Stimulated activated CD4-positive, alpha-beta T cell treated with anti-CD3 and anti-CD28 coated beads, TNF-alpha, amount 100 ng/mL, for 48 hours (primary cell): ENCODE measurements at places on chromosomes 5 and 9.

DNA sequence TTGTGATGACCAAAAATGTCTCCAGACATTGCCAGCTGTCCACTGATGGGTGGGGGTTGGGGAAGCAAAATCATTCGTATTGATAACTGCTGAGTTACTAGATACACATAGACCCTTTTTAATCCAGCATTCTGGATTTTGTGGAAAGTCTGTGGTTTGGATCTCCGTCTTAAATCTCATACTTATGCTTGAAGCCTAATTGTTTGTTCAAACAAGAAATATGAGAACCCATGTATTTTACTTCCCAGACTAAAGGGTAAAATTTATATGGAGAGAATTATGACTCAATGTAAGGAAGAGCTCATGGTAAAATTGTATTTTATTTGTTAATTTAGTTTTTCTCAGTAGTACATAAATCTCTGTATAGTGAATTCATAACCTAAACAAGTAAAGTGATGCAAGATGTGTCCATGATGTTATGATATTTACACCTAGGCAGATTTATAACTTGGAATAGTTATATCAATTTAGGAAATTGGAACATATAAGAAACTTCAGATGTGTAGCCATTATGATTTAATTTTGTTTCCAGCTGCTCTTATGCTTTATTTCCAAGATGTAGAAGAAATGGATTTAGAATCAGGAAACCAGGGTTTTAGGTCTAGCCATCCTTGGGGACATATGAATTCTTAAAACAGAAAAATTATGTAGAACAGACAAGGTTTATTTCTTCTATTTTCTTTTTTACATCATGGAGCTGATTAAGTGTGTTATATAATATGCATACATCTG lies 4.5 kb upstream of the OGN start:
- no peak for DNase-seq

- DNase-seq = no peak
These were observed 10.8 kb downstream of the TCF7 start for GRCh38 chr5:134125039-134126015.

DNA sequence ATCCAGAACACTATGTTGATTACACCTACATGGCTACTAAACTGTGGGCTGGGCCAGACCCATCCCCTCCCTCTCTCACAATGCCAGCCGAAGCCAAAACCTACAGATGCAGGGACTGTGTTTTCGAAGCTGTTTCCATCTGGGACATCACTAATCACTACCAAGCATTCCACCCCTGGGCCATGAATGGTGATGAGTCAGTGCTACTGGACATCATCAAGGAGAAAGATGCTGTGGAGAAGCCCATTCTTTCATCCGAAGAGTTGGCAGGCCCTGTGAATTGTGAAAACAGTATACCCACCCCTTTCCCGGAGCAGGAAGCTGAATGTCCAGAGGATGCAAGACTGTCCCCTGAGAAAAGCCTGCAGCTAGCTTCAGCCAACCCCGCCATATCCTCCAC lies 65.0 kb downstream of the ZNF462 start:
- DNase-seq = no peak

GRCh38 chr5:168364750-168365550 lies 73.5 kb downstream of the WWC1 start:
- DNase-seq = no peak

DNA sequence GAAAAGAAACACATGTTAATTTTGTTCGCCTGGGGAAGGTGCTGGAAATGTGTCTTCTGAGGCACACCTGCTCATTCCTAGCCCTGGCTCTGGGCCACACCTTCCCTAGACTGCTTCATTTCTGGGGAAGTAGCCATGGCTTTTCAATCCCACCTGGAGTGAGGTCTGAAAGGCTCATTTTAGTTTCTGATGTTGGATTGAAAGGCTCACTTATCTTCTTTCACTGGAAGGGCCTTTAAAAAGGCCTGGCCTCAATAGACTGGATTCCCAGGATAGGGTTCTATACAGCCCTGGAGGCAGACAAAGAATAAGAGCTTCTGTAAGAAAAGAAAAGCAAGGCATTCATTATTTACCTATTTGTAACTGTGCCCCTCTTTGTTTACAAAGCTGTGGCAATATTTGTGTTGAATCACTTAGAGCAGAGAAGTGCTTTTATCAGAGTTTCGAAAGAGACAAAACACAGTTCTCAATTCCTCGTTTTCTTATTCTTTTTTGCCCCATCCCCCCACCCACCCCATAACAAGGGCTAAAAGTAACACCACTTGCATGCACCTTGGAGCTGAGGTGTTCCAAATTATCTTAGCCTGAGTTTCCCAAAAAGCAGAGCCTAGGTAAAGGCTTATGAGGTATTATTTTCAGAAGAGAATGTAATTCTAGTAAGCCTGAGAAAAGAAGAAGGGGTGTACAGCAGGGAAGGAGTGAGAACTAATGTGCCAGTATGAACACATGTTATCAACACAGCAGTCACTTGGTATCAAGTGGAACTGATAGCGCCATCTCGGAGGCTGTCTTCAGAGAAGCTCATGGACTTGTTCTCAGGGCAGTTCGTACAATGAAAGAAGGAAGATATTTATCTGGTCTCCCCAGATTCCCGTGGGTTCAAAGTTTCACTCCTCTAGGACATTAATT lies 413.1 kb downstream of the KCTD16 start:
- DNase-seq = no peak

GRCh38 chr5:91272858-91273257 lies 110.3 kb downstream of the ARRDC3 start:
- DNase-seq = no peak

DNA sequence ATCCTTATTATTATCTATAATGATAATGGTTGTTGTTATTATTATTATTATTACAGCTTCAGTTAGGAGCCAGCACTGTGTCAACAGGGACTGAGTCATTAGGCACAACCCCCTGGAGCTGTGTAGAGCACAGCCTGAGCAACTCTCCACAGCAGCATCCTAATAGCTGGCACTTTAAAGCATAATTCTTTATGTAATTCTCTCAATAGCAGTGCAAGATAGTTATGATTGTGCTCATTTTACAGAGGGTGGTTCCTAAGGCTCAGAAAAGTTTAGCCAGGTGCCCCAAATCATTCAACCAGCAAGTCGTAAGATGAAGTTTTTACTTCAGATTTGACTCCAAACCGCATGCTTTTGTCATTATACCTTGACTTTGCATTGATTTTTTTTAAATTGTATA lies 390.3 kb downstream of the ANXA1 start:
- DNase-seq = no peak

DNA sequence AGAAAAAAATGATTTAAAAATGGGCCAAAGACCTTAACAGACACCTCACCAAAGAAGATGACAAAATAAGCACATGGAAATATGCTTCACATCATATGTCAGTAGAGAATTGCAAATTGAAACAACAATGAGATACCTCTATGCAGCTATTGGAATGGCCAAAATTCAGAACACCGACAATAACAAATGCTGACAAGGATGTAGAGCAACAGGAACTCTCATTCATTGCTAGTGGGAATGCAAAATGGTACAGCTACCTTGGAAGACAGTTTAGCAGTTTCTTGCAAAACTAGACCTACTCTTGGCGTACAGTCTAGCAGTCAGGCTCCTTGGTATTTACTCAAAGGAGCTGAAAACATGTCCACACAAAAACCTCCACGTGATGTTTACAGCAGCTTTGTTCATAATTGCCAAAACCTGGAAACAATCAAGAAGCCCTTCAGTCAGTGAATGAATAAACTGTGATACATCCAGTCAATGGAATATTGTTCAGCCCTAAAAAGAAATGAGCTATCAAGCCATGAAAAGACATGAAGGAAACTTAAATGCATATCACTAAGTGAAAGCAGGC lies 10.5 kb upstream of the MVB12B start:
- DNase-seq = no peak

DNA sequence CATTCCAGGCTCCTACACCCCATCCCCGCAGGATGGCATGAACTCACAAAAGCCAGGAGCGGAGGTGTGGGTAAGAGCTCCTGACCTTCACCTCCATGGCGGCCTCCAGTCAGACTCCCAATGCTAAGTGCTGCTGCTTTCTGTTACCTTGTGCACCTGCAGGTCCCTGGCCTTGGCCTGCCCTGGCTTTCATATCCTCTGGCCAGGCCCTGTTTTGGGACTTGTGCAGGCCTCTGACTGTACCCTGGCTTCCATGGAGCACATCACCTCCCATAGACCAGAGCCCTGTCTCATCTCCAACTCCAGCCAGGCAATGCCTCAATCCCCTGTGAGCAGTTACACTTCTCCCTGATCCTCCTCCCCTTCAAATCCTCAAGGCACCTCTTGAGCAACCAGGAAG lies 124.5 kb downstream of the MED10 start:
- no peak for DNase-seq

DNA sequence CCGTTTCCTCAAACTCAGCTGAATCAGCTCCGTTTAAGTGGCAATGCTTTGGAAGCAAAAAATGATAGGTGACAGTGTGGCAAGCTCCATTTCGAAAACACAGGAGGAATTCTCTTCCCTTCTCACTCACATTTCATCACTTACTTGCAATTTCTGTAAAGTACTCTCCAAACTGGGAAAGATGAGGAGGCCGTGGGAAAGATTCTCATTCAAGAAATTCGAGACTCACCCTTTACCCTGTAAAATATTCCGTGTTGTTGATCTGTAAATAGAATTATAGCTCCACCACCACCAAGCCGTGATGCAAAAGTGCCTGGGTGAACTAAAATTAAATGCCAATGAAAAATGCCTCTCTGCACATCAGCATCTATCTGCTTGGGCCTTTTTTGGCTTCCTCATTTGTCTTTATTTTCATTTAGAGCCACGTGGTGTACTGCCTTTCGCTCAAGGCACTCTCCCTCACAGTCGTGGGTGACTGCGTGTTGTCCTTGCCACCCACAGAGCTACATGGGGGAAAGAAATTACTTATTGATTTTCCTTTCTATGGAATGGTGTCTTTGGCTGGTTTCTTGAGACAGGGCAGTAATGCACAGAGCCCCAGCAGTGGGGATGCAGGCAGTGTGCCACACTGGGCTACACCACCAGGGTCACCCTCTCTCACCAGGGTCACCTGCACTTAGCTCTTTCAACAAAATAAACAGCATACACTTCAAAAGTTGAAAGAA lies 289.3 kb upstream of the TAS2R1 start:
- no peak for DNase-seq

DNA sequence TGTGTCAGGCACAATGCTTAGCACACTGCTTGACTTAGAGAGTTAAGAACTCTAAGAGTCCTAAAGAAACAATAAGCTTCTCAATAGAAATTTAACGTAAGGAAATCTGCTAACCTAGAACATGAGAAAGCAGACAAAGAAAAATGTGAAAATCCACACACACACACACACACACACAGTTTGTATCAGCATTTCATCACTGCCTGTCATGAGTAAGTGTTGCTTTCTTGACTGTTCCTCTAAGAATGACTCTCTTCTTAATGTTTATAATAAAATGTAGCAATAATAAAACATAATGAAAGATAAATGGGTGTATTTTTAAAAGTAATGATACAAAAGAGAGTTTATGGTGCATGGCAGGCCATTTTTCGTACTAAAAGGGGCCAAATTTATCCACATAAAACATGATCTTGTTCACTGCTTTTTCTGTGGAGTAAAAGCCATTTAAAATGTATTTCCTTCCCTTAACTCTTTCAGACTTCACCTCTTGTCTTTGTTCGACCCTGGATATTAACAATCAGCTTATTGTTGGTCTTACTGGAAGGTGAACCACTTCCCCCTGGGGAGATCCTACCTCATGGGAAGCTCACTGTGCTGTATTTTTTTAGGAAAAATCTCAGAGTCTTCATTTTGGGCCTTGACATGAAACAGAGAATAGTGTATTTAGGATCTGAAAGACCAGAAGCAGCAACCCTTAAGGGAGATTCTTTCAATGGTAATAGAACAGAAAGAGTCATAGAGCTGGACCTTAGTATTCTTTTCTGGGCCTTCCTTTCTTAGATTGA lies 107.3 kb upstream of the ANKRD55 start:
- no peak for DNase-seq

DNA sequence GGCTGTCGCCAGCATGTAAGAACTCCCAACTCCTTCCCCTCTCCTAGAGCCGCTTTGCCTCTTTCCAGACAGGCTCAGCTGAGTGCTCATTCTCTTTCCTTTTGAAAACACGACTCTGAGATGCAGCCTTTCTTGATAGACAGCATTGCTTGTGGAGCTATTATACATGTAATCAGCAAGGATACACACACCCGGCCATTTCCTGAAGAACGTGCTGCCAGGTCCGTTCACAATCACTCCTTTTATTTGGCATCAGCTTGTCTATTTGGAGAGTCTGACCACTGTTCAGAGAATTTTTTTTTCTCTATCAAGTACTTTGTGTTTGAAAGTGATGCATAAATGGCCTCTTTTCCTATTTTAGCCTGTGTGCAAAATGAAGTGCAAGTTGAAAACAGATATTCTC lies 328.7 kb downstream of the MARCHF11 start:
- no peak for DNase-seq

GRCh38 chr5:55101556-55102276 lies 730 bp upstream of the GZMA start:
- DNase-seq = no peak

- no peak for DNase-seq
These were observed 3.7 kb downstream of the TLN1 start for GRCh38 chr9:35728041-35728971.

- DNase-seq = no peak
These were observed 361.9 kb downstream of the CSNK1G3 start for GRCh38 chr5:123873846-123874245.

DNA sequence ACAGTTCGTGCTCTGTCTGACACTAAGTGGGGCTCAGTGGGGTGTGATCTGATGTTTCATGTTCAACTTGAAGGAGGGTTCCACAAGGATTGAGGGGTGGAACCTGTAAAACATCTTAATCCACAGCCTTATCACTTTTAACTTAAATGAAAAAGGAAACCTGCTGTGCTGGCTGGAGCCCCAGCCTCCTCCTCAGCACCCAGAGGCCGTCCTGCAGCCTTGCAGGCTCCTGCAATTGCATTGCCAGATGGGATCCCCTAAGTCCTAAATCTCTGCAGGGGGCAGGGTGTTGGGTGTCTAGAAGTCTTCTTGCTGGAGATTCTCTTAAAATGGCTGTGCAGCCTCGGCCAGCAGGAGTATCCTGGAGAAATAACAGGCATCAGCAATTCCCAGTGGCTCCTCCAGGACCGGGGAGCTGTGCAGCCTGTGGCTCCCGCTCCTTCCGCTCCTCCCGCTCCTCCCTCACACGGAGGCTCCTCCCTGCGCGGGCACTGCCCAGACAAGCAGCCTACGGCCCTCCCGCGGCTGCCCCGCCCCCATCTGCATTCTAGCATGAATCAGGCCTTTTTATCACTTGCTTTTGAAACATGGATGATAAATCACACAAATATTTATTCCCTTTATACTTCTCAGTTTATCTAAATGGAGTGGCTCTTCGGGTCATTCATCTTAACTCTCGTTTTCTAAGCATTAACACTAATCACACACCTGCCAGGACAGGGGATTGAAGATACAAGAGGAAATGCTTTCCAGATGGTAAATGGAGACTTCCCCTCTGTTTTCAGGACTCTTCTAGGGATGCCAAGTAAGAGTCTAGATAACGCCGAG lies 131.0 kb downstream of the ADAMTS16 start:
- DNase-seq = no peak

- no peak for DNase-seq
These were observed 7.9 kb downstream of the GABRP start for GRCh38 chr5:170791325-170791954.

GRCh38 chr9:114177423-114178064 lies 22.2 kb downstream of the COL27A1 start:
- no peak for DNase-seq

GRCh38 chr9:95344735-95345325 lies 27.3 kb upstream of the FANCC start:
- DNase-seq = no peak
